MCF 10A (cell line): ENCODE measurements at places on chromosomes 3 and 15.
A peak's percentile ranks its signal among the peaks of the same experiment; 100 is the strongest.

DNA sequence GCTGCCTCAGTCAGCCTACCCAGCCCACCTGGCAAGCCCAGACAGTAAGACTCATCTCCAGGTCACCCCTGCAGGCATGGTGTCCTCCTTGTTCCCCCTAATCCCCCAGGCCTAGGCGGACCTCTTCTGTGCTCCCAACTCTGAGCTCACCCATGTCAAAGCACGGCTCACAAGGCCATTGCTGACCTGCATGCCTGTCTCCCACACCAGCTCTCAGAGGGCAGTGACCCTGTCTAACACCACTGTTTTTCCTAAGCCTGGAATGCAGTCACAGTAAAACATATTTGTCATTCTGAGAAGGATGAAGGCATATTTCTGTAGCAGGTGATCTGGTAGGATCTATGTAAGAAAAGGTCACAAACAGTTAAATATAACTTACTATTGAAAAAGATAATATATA lies 110.3 kb upstream of the HACD2 start:
- no peaks in the 10 kb centered on the region for H3K36me3 ChIP-seq
- H3K4me3 ChIP-seq = no peak overlapping the region
- no peaks in the 10 kb centered on the region for H3K4me1 ChIP-seq
- no peak for DNase-seq

DNA sequence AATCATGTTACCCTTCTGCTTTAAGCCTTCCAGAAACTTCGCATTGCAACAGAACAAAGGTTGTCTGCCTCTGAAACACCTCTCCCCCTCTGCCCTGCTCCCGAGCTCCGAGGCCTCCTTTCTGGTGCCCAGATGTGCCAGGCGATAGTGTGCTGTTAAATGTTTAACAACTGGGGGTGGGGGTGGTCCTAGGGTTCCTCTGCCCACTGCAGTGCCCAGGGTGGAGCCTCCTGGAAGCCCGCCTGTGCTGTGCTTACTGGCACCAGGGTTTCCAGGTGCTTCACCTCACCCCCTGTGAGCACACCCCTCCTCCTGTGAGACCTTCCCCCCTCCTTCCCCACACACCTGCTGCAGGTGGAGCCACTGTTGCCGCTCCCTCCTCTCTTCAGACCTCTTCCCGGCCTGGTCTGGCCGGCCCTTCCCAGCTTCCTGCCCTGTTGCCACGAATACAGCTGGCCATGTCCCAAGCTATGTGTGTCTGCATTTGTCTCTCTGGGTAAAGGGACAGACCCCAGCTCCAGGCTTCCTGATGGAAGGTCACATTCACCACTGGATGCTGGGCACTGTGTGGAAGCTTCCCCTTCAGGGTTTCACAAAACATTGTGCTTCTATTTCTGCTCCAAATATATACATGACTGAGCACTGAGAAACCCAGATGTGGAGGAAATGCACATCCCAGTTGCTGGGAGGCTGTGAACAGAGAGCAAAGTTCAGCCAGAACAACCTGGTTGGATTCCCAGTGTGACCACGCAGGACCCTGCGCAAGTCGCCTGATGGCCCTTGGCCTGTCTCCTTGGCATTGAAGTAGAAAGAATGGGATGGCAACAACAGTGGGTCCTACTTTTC lies 37.2 kb downstream of the MGLL start:
- no peaks in the 10 kb centered on the region for H3K36me3 ChIP-seq
- H3K27me3 ChIP-seq = no peaks in the 10 kb centered on the region
- H3K27ac ChIP-seq = no peak overlapping the region

DNA sequence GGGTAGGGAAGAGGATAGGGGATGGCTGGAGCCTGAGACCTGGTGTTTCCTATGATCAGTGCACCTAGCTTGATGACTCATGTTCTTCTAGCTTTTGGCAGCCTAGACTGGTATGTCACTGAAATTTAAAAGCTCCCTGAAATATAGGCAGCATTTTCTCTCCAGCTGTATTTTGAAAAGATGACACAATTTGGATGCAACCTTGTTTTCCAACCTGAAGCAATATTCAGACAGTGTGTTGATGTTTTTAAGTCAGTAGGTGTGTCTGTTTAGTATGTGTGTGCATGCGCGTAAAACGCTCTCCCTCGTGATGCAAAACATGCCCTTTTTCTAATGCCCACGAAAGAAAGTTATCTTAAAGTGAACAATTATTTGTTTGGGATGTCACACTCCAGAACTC lies 58.5 kb downstream of the RPL22L1 start:
- H3K36me3 ChIP-seq = no peaks in the 10 kb centered on the region
- H3K27me3 ChIP-seq = no peaks in the 10 kb centered on the region
- peaks cover 37% of the 10 kb centered on the region for H3K4me1 ChIP-seq
- peak overlapping the region; percentile 55 for H3K4me3 ChIP-seq

- peaks cover 7% of the 10 kb centered on the region for H3K4me1 ChIP-seq
- H3K4me3 ChIP-seq = no peak overlapping the region
- H3K36me3 ChIP-seq = no peaks in the 10 kb centered on the region
- DNase-seq = peak; percentile 40
- no peak overlapping the region for H3K27ac ChIP-seq
- H3K27me3 ChIP-seq = no peaks in the 10 kb centered on the region
Observed at GRCh38 chr15:30791239-30792175, 112.2 kb upstream of the FAN1 start.

- no peaks in the 10 kb centered on the region for H3K36me3 ChIP-seq
- H3K27me3 ChIP-seq = peaks cover 63% of the 10 kb centered on the region
- no peak overlapping the region for H3K27ac ChIP-seq
- no peaks in the 10 kb centered on the region for H3K4me1 ChIP-seq
- DNase-seq = no peak
Observed at GRCh38 chr3:10702961-10703740, 112.9 kb upstream of the SLC6A11 start.

DNA sequence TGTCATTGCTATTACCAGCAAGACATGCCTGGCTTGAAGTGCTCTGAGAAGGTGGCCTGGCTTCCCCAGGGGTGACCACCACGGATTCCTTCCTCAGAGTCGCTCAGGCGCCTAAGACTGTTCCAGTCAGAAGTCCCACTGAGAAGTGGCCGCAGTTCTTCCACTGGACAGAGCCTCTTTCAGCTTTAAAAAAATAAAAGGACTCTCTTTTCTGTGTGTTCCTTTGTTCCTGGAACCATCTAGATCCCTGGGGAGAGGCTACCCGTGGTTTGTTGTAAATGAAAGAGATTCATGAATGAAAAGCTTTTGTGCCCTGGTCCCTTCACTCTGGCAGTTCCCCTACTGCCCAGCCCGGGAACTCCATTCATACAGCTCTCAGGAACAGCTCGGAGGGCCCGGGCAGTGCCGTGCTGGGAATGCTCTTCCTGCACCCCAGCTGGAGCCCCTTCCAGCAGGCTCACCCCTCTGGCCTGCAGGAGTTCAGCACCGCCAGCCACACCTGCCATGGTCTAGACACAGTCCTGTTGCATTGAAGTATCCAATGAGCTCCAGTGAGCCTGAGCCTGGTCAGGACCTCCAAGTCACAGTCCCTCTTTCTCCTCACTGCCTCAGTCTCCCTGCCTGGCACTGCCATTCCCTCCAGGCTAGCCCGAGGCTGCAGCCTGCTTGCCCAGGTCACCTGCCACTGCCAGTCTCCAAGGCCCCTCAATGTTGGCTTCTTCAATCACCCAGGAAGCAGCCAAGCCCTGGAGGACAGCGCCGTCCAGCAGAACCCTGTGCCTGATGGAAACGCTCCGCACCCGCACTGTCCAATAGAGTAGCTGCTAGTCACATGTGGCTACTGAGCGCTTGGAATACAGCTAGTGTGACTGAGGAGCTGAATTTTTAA lies 75.4 kb downstream of the XXYLT1 start:
- no peak for DNase-seq
- peaks cover 26% of the 10 kb centered on the region for H3K4me1 ChIP-seq

DNA sequence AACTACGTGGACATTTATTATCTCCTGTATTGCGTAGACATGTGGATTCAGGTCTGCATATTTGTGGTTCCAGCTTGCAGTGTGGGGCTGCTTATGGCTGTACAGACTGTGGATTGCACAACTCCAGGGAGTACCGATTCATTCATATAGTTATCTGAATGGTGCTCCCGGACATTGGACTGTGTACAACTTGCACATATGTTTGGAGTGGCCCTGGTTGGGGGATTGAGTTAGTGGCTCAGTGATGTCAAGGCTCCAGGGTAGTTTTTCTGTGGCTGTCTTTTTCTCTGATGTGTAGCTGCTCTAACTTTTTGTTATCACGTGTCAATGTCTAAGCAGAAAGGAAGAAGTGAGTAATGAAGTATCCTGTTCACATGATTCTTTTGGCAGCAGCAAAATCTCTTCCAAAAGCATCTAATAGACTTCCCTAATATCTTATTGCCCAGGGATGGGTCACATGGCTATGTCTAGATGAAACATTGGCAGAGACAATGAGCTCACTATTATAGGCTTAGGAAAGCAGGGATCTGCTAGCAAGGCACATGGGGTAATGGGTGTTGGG lies 15.8 kb downstream of the ST3GAL6 start:
- peak; percentile 87 for DNase-seq
- peaks cover 7% of the 10 kb centered on the region for H3K36me3 ChIP-seq
- H3K27me3 ChIP-seq = no peaks in the 10 kb centered on the region
- peak overlapping the region; percentile 53 for H3K4me3 ChIP-seq

GRCh38 chr15:74216949-74217348 lies 14.4 kb upstream of the STRA6 start:
- H3K36me3 ChIP-seq = no peaks in the 10 kb centered on the region
- no peak overlapping the region for H3K27ac ChIP-seq
- DNase-seq = no peak
- peaks cover 18% of the 10 kb centered on the region for H3K4me1 ChIP-seq
- H3K4me3 ChIP-seq = no peak overlapping the region

- H3K27me3 ChIP-seq = no peaks in the 10 kb centered on the region
- no peak for DNase-seq
- no peaks in the 10 kb centered on the region for H3K36me3 ChIP-seq
- no peaks in the 10 kb centered on the region for H3K4me1 ChIP-seq
- H3K27ac ChIP-seq = no peak overlapping the region
Observed at GRCh38 chr3:159609625-159610024, 379.0 kb upstream of the IL12A start.
